ENCODE measurements at places on chromosomes 16 and 17.

DNA sequence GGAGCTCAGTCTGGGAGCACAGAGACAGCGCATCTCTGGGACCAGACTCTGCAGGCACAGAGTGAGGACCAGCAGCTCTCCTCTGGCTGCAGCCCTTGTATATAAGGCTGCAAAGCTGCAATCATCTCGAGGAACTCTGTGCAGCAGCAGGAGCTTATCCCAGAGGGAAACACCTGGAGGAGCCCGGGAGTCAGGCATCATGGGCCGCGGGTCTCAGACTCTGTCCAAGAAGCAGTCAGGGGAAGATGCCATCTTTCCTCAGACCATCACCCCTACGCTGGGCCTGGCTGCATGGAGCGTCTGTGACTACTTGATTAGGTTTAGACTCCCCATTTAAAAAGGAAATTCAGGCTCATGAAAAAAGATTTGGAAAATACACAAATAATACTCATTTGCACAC lies 122.0 kb downstream of the IRF8 start:
- DNase-seq: no peak

GRCh38 chr17:41456204-41456603 lies 11.0 kb downstream of the KRT32 start:
- no peak for DNase-seq

- DNase-seq: no peak
Measured at GRCh38 chr17:17546399-17547185, 44.9 kb downstream of the PEMT start.

GRCh38 chr17:38748892-38749222 lies 721 bp upstream of the PCGF2 start:
- no peak for DNase-seq

GRCh38 chr17:1239210-1239609 lies 31.0 kb upstream of the BHLHA9 start:
- DNase-seq: no peak

- DNase-seq: no peak
Measured at GRCh38 chr17:70215656-70216055, 46.3 kb downstream of the KCNJ2 start.

DNA sequence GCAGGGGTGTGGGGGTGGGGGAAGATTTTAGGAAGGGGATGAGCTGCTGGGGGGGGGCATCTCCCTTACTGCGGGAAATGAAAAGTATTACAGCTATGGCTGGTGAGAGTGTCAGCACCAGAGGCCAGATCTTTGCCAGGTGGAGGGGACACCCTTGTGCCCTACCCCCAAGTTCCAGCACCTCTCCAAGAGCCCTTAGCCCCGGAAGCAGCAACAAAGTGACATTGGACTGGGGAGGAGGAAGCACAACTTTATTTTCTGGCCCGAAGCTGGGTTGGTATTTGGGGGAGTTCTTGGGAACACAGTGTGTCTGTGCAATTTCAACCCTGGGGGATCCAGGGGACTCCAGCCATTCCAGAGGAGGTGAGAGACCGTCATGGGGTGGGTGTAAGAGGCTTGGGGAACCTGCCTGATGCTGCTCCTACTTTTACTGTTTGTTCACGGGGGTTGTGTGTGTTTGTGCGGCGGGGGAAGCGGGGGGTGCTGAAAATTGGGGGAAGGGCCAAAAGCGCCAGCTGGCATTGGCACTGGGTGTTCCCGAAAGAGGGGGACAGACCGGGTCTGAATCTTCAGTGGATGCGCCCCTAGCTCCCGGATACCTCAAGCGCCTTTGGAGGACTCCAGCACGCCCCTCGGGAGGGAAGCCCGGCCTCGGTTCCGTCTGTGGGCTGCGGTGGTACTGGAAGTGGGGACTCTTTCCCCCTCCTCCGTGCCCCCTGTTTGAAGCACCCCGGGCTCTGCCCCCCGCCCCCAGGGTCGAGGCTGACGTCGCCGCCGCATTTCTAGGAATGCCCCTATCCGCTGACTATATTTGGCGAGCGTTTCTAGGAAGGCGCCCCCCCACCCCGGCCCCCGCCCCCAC lies 230.3 kb downstream of the MRTFB start:
- DNase-seq: peak; percentile 37

GRCh38 chr16:87874639-87875427 lies 5.5 kb upstream of the SLC7A5 start:
- no peak for DNase-seq

DNA sequence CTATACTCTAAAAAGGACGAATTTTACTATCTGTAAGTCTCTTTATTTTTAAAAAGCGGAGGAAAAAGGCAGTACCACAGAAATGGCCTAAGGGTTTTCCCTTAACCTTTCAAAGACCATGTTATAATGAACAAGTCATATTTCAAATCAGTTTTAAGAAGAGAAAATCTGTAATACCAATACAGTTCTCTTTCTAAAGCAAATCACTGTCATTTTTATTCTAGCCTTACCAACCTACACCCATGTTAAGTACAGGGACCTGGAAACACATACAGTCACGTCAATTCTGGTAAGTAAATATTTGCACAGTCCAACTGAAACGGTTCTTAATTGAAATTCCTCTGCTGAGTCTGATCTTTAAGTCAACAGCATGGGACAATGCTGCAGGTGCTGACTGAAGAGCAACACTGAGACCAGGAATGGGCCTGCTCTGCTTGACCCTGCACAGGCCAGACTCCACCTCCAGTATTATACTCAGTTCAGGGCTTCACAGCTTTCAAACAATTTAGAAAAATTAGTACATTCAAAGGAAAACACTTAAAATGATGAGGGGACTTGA lies 20.2 kb downstream of the MBTPS1 start:
- DNase-seq: no peak

GRCh38 chr17:12959441-12959840 lies 58.4 kb downstream of the ELAC2 start:
- peak; percentile 25 for DNase-seq

- no peak for DNase-seq
Measured at GRCh38 chr16:11950388-11950787, 8.5 kb upstream of the NPIPB2 start.

- no peak for DNase-seq
Measured at GRCh38 chr16:58863042-58863441, 128.9 kb upstream of the GOT2 start.

GRCh38 chr16:73976644-73977043 lies 320.0 kb upstream of the PSMD7 start:
- no peak for DNase-seq

DNA sequence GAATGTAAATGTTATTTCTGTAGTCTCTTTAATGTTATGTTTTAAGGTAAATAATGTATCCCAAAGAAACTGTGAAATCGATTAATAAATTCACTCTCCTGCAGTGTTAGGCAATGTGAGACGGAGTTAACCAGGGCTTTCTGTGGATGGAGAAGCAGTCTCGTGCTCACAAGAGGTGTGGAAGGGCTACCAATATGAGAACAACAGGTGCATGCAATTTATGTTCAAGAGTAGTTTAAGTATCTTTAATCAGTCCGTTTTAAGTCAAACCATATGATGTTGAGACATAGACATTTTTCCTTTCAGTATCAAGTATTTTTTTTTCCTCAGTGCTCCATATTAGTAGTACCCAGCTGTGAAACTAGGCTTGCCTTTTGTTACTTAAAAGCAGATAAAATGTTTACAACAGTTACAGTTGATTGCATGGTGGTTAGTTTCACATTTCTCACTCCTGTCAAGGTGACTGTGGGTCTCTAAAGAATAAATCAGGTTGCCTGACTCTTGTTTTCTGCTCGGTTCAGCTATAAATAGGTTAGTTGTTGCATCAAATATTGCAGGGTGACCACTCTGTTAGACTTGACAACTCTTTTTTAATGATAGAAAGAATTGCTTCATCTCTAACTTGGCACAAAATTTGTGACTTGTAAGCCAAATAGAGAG lies 54.4 kb downstream of the COX10 start:
- no peak for DNase-seq

DNA sequence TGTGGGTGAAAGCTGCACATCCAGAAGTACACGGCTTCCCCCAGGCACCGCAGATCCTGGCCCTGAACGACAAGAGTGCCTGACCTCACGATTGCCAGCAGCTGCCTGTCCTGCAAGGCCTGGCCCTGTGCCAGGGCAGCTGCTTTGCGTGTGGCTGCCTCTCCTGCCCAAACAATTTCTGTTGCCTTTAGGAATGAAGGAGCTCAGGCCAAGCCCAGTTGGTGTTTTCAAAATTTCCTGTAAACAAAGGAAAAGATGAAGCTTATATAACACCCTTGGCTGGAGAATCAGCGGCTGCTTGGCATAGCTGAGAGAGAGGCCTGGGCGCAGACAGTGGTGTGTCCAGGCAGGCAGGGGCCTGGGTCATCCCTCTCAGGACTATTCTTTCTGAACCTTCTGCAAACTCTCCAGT lies 11.7 kb upstream of the SLC47A2 start:
- DNase-seq: peak; percentile 92

DNA sequence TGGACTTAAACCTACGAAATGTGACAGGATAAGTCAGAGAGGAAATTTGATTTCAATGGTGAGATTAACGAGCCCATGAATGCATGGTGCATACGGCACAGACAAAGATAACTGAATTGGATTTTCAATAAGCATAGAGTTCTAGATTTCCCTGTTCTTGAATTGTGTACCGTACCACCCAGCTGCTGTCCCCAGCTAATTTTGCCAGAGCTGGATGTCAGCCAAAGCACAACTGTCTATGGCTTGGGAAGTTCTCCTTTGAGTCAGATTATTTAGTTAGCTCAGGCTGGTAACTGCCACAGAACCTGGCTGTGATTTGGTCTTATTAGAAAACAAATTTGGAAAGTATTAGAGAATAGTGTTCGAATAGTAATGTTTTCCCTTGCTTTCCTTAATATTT lies 143.1 kb downstream of the CDH13 start:
- no peak for DNase-seq

DNA sequence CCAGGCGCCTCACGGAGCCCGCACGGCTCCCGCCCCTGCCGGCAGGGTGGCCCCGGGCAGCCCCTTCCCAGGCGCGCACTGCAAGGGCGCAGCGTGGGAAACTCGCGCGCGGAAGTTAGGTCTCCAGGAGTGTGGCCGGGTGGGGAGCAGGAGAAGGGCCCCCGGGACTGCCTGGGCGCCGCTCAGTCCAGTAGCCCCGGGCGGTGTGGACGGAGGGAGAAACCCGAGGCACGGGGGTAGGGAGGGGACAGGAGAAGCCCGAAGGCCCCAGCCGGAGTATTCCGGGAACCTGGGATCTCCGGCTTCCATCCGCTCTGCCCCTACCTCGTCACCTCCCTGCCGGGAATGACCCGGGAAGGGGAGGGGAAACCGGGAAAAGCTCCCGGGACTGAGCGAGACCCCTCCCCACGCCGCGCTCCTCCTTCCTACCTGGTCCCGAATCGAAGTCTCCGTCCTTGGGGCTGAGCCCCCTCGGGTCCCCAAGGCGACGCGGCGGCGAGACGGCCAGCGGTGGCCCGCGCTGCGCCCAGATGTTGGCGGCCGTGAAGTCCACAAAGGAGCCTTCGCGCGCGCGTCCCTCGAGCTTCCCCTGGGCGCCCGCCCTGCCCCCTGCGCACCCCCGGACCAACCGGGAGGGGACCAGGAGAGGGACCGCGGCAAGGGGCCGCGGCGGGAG lies 418 bp downstream of the SOCS3 start:
- peak; percentile 48 for DNase-seq

GRCh38 chr17:17269926-17270773 lies 10.9 kb downstream of the COPS3 start:
- no peak for DNase-seq

GRCh38 chr16:81040131-81040530 lies 4.5 kb downstream of the ATMIN start:
- DNase-seq: no peak

DNA sequence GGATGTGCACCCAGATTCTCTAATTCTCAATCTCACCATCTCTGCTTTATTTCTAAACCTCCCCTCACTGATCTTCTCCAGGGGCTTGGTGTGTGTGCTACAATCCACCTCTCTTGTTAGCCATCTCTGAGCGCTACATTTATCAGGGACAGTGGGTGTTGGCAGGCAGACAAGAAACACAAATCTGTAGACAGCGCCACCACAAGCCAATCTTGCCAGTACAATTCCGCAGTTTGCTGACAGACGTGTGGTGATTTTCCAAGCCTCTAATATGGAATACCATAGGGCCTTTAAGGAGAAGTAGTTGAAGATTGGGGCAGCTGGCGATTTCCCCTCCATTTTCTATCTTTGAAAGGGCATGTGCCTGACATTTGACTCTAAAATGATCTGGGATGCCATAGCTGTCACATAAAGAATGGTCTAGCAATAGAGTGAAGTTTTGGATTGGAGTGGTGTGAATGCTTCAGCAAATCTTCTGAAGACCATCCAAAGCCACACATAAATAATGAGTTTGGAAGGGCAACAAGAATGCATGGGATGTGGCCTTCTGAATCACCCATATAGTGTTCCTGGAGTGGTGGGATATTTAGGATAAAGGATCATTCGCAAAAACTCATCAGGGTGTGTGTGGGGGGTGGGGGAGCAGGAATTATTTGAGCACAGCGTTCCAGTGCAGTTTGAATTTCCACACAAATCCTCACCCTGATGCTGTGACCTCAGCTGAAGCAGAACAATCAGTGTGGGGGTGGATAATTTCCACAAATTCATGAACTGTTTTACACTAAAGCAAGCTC lies 12.0 kb upstream of the ANKFN1 start:
- peak; percentile 52 for DNase-seq

- DNase-seq: no peak
Measured at GRCh38 chr17:33091271-33091670, 99.6 kb downstream of the SPACA3 start.

GRCh38 chr17:80474961-80475909 lies 1.2 kb downstream of the NPTX1 start:
- no peak for DNase-seq

- DNase-seq: no peak
Measured at GRCh38 chr16:30530163-30531037, 4.0 kb upstream of the ZNF768 start.

Measured in AG08395 (cell line).